Esophagus muscularis mucosa (tissue), 4 donors: ENCODE measurements at places on chromosomes 11 and 22. TPM values are rescaled to one million over a fixed set of nuclear protein-coding genes. Genes with fewer than 3 reads are reported as not detected.

- no peak for DNase-seq
Observed at GRCh38 chr11:44574610-44575287, 9.3 kb downstream of the CD82 start.

- DNase-seq = no peak
Observed at GRCh38 chr22:20464096-20464614, 26.5 kb upstream of the SCARF2 start.

Gene MMP13
- not detected for total RNA-seq

DNA sequence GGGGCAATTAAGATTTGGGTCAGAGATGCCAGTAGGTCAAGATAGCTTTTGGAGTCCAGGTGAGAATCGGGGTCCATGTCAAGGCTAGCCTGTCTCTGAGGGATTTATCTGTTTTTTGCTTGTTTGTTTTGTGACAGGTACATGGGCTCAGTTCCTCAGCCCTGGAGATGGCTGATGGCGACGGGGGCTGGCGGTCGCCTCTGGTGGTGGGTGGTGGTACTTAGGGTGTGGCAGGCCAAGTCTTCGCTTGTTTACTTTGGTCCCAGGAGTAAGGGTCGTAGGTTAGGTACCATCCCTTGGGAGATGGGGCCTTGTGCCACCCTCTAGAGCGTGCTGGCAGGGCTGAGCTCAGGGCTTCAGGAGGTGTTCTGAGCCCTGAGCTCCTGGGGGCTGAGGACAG is 4.7 kb downstream of the SLC25A45 start:
- no peak for DNase-seq

DNA sequence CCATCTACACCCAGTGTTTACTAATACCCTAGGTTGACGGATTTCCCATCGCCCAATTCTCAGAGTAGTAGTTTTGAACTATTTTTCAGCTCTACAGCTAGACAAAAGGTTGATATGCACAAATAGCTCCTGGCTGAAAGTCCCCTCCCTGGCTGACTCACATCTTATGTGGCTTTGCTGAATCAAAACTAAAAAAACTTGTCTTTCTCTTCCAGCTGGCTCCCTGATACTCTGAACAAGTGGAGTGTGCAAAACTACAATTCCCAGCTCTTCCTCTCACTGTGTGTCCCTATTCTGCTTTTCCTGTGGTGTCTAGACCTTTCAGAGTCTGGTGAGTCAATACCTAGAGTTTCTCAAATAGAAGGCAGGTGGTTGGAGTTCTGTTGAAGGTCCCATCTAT is 12.7 kb upstream of the LARGE1 start:
- DNase-seq = no peak
